Osteocyte (in vitro differentiated cells): ENCODE measurements at places on chromosomes 4 and X.

GRCh38 chr4:41287005-41287404, 30.3 kb downstream of the UCHL1 start:
- no peak for DNase-seq

GRCh38 chrX:109848461-109849050, 115.5 kb upstream of the ACSL4 start:
- DNase-seq, result no peak

DNA sequence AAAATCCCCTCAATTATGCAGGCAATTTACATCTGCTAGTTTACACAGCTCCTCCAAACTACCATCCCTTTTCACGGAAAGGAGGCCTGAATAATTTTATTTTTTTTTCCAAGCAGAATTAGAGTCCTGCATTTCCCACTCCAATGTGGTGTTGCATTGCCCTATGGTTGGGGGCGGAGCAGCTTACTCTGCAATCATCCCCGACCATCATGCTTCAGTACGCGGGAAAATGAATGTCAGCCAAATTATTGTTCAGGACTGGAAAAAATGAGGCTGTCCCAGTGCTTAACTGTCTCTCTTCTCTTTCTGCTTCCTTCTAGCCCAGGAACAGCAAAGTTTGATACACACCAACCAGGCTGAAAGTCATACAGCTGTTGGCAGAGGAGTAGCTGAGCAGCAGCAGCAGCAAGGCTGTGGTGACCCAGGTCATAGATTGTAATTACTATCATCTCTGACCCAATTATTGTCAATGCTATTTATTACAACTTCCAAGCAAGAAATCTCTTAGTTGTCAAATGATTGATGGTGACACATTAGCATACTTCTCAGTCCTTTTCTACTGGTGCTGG, 28.3 kb downstream of the MMRN1 start:
- DNase-seq, result no peak

DNA sequence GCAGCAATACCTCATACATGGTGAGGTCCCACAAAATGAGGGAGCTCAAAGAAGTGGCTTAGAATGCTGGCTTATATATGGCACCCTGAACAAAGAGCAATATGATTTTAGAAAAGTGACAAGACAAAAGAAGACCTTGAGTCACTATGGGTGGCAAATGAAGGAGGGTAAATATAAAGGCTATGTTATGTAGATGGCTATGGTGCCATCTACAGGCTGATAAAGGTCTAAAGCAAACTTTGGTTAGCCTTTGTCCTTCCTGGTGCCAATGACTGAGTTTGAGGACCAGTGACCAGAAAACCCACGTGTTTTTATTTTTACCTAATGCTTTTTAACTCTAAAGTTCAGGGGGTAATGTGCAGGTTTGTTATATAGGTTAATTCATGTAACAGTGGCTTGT, 151.8 kb downstream of the CCNG2 start:
- DNase-seq, result no peak

DNA sequence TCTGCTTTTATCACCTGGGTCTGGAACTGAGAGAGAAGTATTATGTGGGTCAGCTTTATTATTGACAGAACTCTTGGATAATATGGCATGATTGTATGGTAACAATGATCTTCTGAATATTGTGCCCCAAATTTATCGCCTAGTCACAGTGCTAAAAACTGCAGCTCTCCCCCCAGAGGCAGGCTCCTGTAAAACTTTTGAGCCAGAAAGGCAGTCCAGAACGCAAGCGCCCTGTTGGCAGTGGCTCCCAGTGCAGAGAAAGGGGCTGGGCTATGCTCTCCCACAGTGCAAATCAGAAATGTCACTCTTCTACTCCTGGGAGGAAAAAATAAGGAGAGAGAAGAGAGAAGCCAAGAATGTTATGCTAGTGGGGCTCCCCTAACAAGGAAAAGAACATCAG, 50.5 kb downstream of the HELT start:
- no peak for DNase-seq

GRCh38 chrX:5306654-5307121, 922.0 kb downstream of the NLGN4X start:
- no peak for DNase-seq

GRCh38 chrX:28998609-28999135, 411.4 kb downstream of the IL1RAPL1 start:
- DNase-seq, result no peak

DNA sequence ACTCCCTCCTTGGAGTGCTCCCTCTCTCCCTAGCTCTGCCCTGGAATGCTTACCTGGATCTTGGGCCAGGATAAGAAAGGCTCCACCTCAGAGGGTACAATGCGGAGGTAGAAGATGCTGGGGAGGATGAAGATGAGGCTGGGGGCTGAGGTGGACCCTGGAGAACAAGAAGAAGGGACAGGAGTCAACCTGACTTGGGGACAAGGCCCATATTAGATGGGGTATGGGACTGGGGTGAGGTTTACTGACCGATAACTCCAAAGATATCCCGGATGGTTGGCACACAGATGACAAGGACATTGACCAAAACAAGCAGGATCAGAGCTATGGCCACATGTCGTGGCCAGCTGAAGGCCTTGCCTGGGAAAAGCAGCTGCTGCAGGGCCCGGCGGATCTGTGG, 10.6 kb downstream of the SLC38A5 start:
- DNase-seq, result no peak

DNA sequence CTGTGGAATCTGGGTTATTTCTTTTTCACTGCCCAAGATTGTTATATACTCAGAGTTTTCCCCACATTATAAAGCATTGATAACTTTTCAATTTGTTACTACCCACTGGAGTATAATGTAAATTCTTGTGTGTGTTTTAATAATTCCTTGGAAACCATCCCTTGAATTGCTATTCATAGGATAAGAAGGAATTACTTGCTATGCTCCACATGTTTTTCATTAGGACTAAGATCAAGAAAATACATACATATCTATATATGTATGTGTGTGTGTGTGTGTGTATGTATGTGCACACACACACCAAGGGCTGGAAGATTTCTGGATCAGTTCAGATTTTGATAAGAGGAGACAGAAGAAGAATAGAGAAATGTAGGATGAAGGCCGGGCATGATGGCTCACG, 206.4 kb upstream of the JADE1 start:
- no peak for DNase-seq

GRCh38 chr4:7705062-7705461, 234.6 kb downstream of the AFAP1 start:
- DNase-seq, result no peak

GRCh38 chrX:38216642-38217041, 4.0 kb downstream of the SRPX start:
- no peak for DNase-seq

DNA sequence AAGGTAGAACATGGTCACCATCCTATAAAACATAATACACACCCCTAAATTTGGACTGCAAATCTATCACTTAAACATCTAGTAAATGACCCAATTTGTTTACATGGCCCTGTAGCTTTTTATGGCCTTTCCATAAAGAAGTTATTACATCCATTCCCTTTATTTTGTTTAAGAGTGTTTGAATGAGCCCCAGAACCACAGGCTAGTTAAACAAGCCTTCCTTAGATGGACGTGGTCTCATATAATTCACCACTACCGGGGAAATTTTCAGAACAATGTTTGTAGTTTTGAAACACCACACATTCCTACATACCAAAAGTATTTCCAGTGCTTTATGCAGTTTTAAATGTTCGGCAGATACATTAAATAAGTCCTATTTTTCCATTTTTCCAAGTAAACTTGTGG, 12.3 kb downstream of the PDGFC start:
- no peak for DNase-seq

- DNase-seq, result no peak
Measured at GRCh38 chr4:182555997-182556418, 312.8 kb downstream of the TENM3 start.

- no peak for DNase-seq
Measured at GRCh38 chr4:23911675-23912455, 22.0 kb upstream of the PPARGC1A start.

- no peak for DNase-seq
Measured at GRCh38 chrX:18883234-18883960, 100.5 kb downstream of the PHKA2 start.

- no peak for DNase-seq
Measured at GRCh38 chrX:40130207-40130606, 32.4 kb upstream of the BCOR start.

GRCh38 chr4:41476310-41476885, 61.6 kb upstream of the LIMCH1 start:
- no peak for DNase-seq

DNA sequence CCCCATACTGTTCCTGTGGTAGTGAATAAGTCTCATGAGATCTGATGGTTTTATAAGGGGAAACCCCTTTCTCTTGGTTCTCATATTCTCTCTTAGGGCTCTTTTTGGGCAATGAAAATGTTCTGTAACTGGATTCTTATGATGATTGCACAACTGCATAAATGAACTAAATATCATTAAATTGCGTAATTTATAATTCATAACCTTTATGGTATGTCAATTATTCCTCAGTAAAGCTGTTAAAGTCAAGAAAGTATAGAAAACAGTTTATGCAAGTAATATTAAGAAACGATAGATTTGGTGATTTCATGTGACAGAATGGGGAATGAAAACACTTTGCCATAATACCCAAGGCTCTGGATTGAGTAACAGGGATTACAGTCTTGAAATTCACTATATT, 33.5 kb upstream of the SPANXD start:
- DNase-seq, result no peak

DNA sequence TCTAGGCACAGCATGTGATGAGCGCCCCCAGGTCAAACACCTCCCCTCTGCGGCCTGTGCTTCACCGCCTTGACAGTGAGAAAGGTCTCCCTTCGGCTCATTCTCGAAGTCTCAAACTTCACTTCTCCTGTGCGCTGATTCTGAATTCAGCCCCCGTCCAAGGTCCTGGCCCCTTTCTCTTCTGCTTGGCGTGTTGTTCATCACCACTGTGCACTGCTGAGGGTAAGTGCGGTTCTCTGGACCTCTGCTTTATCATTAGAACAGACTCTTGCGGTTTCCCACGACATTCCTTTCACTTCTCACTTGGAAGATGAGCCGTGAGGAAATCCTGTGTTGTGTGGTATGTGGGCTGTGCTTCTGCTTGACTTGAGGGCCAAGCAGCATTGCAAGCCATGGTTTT, 11.9 kb downstream of the HTT-AS start:
- DNase-seq, result no peak

- no peak for DNase-seq
Measured at GRCh38 chr4:40788331-40788730, 38.6 kb downstream of the NSUN7 start.

GRCh38 chrX:39603230-39603629, 494.5 kb downstream of the BCOR start:
- DNase-seq, result no peak

DNA sequence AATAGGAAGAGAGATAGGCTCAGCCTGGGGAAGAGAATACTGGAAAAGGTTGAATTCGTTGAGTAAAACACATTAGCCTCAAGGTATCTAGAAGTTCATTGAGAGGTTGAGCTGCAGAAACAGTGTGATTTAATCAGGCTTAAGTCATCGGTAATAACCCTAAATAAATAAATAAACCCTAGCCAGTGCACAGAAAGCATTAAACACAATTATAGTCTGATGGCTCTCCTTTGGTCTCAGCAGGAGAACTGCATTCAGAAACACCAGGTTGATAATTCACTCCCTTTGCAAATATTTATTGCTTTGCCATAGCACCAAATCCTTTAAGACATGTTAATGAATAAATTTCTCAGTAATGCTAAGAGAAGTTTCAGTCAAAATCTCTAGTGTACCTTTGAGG, 9.6 kb downstream of the DCX start:
- no peak for DNase-seq

DNA sequence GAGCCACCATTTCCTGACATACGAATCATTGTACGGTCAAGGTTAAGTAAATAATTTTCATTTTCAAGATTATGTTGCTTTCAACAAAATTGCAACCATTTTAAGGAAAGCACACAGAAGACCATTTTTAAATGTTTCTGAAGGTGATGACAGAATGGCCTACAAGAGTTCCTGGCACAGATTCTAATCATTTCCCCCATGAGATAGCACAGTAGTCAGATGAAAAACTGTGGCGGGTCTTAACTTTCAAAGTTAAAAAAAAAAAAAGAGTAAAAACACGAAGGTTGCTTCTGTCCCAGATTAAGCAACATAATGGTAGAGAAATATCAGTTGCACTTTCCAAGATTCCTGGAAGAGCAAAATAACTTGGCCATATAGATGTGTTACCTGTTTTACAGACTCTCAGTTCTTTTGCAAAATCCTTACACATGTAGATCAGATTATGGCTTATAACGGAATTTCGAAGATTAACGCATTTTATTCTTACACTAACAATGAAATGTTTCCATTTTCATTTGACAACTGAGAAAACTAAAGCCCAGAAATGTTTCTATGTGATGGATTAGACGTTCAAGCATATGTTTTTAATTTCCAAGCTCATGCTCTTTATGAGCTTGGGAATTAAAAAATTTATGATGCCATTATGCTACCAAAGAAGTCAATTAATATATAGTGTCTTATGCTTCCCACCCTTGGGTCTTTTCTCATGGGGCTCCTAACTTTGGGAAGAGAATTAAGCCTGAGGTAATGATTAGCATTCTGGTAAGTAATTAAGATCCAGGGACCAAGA, 335.1 kb upstream of the CLNK start:
- DNase-seq, result no peak

DNA sequence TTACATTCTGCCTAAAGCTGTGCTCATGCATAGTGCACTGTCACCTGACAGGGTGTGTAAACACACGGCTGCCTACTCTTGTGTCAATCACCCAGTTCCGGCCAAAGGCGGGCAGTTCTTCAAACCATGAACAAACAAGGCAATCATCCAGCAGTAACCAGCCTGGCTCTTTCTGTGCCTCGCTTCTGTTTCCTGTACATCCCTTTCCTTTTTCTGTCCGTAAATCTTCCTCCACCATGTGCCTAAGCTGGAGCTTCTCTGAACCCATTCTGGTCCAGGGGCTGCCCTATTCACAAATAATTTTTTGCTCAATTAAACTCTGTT, 60.8 kb upstream of the CBR4 start:
- DNase-seq, result no peak

GRCh38 chrX:143664302-143664701, 28.4 kb upstream of the SLITRK4 start:
- DNase-seq, result no peak

DNA sequence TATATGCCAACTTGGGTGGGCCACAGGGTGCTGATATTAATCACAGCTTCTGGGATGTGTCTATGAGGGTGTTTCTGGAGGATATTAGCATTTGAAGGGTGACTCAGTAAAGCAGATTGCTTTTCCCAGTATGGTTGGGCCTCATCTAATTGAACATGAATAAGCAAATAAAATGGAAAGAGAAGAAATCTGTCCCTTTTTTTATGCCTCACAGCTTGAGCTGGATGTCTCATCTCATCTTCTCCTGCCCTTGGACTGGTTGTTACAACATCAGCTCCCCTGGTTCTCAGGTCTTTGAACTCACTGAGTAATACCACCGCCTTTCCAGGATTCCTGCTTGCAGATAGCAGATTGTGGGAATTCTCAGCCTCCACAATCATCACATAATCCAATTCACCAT, 1149.2 kb downstream of the PCDH18 start:
- no peak for DNase-seq

- DNase-seq, result no peak
Measured at GRCh38 chr4:102696758-102697157, 64.0 kb downstream of the MANBA start.

GRCh38 chr4:75512386-75513211, 1.6 kb downstream of the RCHY1 start:
- DNase-seq, result no peak

GRCh38 chr4:13322681-13323101, 161.4 kb downstream of the RAB28 start:
- DNase-seq, result no peak
